Stimulated activated CD8-positive, alpha-beta memory T cell treated with anti-CD3 and anti-CD28 coated beads, Interleukin-7, amount 100 ng/mL, for 48 hours (primary cell): ENCODE measurements at places on chromosomes 7 and 10.

DNA sequence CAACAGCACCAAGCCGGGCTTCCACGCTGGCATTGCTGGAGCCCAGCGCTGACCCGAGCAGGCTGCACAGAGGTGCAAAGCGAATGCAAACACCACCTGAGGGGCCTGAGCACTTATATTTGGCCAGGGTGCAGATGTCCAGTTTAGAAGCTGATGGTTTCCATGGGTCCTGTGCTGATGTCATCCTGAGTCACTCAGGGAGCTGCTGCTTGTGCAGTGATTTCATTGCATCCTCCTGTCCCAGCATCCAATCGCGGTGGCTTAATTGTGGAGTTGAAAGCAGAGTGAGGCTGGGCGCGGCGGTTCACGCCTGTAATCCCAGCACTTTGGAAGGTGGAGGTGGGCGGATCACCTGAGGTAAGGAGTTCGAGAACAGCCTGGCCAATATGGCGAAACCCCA lies 410.2 kb upstream of the KLF6 start:
- DNase-seq, result no peak

GRCh38 chr7:102320601-102321350 lies 34.1 kb downstream of the SH2B2 start:
- DNase-seq, result no peak

GRCh38 chr7:28908775-28909174 lies 49.4 kb downstream of the TRIL start:
- DNase-seq, result no peak

- no peak for DNase-seq
These were observed 1.0 kb upstream of the LYZL2 start for GRCh38 chr10:30630571-30630970.

DNA sequence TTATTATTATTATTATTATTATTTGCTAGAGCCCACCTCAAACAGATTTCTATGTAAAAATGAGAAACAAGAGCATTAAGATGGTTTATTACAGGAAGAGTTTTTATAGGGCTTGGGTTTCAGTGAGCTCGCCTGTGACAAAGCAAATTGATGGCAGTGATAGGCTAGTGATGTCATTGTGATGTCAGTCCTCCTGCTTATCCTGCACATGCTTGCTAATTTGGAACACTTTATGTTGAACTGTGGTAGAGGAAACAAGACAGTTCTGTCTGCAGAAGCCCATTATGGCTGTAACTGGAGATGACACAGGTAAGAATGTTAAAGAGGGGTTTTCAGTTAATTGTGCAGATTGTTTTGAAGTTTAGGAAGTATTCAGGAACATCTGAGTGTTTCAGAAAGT lies 68.3 kb downstream of the CREM start:
- DNase-seq, result peak; percentile 28
